Stimulated activated CD8-positive, alpha-beta memory T cell treated with anti-CD3 and anti-CD28 coated beads, Interleukin-12 subunit alpha, Interleukin-12 subunit beta, amount 100 ng/mL, for 1 hour (primary cell): ENCODE measurements at places on chromosomes 5 and 9.

- DNase-seq: no peak
These were observed 61.4 kb downstream of the UGCG start for GRCh38 chr9:111957856-111958631.

- no peak for DNase-seq
These were observed 5.9 kb upstream of the LCN1 start for GRCh38 chr9:135515083-135515951.

GRCh38 chr9:95073918-95074317 is 243.6 kb downstream of the FANCC start:
- no peak for DNase-seq

DNA sequence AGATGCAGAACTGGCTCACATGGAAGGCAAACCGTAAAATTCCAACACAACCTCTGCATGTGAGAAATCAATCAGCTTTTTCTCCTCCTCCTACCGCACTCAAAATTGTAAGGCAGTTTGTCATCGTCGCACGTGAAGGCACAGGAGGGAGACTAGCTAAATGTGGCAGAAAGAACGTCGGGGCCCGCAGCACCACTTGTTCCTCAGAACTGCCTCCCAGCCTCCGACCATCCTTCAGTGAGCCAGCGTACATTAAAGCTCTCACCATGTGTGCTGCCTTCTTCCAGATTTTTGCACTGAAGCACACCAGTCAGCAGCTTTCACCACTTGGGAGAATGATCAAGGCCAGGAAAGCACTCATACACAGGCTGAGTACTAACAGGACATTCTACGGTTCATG is 105.9 kb downstream of the RFX3 start:
- DNase-seq: no peak

DNA sequence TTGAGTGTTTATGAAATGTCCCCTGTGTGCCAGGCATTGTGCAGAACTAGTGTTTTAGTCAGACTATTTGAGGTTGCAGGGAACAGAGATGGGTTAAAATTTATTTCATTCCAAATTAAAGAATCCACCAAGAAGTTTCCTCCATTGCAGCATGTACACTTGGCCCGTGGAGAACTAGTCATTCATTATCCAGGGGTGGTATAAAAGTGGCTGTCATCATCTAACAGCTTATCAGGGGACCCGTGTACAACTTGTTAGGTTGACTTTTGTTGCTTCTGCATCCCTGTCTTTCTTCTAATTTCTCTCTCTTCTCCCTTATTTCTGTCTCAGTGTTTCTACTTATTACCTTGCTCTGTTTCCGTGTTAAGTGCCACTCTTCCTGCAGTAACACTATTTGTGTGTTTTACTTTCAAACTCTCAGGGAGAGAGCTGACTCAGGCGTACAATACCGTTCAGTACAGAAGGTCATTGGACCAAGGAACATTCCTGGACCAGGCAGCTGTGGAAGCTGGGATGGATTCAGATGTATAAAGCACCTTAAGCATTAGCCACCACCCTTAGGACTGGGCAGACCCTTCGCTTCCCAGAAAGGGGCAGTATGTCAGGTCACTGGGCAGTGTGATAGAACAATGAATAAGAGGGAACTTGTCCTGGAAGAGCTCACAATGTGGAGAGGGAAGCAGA is 36.1 kb downstream of the MAP3K1 start:
- no peak for DNase-seq

- no peak for DNase-seq
These were observed 85.2 kb downstream of the CMYA5 start for GRCh38 chr5:79774855-79775237.
